ENCODE measurements at places on chromosomes 7 and 10.
A peak's percentile ranks its signal among the peaks of the same experiment; 100 is the strongest.

- no peak for DNase-seq
Observed at GRCh38 chr7:6628045-6628444, 9.1 kb upstream of the ZNF316 start.

- DNase-seq, result no peak
Observed at GRCh38 chr10:28095791-28096378, 97.0 kb upstream of the ODAD2 start.

DNA sequence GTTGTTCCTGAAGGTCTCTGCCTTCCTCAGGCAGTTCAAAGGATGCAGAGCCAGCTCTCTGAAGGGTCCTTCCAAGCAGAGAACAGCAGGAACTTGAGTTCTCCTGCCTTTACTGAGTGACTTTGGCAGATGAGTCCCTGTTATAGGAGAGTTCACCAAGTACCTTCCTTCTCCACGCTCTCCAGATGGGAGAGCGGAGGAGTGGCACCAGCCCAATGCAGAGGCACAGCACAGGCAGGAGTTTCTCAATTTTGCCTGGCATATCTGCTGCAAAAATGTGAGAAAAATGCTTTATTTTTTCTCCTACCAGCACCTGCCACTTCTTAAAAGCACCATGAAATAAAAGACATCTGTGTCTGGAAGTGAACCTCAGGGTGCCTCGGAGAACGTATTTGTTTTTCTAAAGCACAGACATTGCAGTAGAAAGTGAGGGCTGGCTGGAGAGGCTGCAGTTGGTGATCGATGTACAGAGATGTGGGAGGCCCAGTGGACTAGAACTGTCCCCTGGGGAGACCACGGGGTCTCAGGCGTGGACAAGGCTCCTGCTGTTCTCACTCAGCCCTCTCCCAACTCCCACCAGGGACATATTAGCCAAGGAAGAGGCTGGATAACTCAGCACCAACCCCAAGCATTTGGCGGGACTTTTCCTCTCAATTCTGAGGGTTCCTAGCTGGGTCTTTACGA lies 174.5 kb downstream of the WDR37 start:
- DNase-seq, result no peak

DNA sequence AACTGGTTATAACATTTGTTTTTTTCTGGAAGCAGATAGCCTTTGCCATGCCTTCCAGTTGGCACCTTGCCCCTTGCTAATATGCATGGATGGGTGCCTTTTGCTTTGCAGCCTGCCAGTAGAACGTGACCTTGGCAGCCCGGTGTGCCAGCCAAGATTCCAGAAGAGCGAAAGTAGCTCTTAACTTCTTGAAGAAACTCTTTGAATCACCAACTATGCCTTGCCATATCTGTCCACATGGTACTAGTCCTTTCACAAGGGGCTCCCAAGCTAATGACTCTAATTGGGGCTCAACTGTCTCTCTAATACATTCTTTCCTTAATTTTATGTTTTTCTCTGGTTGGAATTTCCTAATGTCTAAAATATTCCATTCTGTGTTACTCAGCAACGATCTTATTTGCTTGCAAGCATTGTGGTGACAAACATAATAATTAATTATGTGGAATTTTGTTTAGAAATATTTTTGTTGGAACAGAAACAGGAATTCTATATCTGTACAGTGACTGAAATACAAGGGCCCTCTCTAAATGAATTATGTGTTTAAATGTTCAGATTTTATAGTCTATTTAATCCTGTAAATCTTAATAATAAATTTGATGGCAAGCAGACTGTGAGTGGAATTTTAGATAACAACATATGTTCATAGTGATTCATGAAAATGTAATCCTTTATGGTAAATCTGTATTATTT lies 45.8 kb downstream of the HDAC9 start:
- DNase-seq, result peak; percentile 55

GRCh38 chr10:771647-772046 lies 82.2 kb upstream of the DIP2C start:
- DNase-seq, result no peak

DNA sequence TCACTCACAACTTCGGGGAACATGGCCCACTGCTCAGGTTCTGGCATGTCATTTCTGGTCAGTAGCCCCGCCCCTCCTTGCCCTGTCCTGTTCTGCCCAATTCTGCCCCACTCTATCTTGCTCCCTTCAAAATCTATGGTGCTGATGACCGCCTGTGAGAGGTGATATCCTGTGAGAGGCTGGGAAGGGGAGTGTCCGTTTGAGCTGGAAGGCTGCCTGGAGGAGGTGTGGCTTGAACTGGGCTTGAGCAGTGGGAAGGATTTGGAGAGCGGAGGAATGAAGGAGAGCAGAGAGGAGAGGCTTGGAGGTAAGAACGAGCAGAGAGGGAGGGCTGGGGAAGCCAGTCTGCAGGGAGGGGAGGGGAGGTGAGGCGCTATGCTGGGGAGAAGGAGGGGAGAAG lies 145.3 kb downstream of the RPS24 start:
- no peak for DNase-seq

- no peak for DNase-seq
Observed at GRCh38 chr7:46288861-46289260, 367.8 kb upstream of the IGFBP3 start.

DNA sequence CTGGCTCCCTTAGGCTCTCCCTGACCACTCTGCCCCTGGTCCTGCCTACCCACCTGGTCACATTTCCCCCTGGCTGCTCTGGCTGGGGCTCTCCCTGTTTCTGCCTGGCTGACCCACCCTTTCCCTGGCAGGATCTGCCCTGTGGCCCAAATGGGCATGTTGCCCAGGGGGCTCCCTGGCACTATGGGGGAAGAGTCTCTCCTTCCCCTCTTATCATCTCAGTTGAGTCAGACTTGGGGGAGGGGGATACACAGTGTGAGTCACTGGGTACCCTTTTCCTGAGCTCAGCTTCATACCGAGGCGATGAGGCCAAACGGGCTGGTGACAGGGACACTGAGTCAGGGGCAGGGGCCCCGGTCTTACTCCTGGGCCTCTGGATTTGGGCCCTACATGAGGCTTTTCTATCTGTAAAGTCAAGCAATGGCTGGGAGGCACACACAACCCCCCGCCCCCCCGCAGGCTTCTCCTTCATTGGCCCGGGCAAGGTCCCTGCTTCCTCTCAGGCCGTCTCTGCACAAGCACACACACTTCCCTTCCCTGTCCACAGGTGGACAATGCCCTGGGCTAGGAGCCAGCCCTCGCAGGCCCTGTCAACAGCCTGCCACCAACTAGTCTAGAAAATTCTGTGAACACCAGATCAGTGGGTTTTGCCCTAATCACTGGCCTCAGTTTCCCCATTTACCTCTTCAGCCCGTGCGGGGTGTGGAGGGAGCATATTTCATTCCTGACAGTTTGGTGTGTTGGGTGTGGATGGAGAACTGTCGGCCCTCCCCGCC lies 627 bp upstream of the FLNC start:
- DNase-seq, result no peak

- DNase-seq, result no peak
Observed at GRCh38 chr7:129315960-129316359, 91.1 kb downstream of the AHCYL2 start.

- no peak for DNase-seq
Observed at GRCh38 chr10:77264107-77264506, 373.5 kb downstream of the KCNMA1 start.

GRCh38 chr10:116728526-116729096 lies 13.8 kb downstream of the HSPA12A start:
- DNase-seq, result no peak

DNA sequence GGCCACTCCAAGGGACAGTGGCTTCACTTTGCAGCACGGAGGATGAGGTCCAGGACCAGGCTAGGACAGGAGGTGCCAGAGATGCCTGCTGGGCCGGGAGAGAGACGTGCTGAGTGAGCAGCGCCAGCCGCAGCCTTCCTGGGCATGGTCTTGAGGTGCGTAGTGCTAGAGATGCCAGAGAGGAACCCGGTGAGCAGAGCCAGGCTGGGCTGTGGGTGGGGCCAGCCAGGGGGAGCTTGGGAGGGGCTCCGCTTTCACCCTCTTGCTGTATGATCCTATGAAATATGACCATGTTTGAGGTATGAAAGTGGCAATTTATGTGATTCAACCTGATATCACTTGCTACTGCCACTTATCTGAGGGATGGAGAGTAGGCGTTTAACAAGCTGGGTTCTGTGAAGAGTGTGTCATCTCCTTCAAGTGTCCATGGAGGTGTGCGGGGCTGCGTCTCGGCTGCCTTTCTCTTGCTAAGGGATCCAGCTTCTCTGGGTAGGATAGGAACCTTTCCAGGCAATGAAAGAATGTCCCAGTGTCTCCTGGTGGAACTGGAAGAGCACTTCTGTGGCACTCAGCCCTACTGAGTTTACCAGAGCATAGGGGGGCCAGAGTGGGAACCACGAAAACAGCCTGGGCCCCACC lies 518.4 kb upstream of the FOXK1 start:
- no peak for DNase-seq

DNA sequence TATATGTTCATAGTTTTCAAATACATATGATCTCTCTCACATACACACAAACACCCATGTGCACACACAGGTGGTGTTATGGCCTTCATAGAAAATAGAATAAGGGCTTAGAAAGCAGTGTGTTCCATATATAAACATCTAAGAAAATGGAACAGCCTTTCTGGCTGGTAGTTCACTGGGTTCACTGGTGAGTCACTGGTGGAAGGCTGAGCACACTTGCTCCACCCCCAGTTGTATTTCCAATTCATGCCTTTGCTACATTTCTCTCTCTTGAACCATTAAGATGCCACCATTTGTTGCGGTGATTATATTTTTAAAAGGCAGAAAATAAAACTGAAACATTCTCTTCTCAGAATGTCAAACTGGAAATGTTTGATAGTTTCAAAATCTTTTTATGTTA lies 252.1 kb downstream of the GLI3 start:
- DNase-seq, result no peak

DNA sequence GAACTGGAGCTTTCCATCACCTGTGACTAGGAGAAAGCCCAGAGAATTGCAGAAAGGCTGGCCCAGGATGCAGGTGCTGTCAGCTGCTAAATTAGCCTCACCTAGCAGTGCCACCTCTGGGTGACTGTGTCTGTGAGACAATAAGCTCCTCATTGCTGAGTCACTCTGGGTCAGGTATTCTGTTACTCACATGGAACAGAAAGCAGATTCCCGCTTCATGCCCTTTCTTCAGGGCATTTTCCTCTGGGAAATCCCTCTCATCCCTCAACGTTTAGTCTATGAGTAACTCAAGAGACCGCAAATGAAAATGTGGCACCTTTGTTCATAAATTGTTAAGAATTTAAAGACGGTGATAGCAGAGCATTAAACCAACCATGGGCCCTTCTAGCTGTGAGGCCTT lies 184.0 kb downstream of the ADAM12 start:
- DNase-seq, result no peak

- no peak for DNase-seq
Observed at GRCh38 chr10:79928028-79928583, 20.8 kb downstream of the SFTPD start.

GRCh38 chr10:14571866-14572507 lies 202.7 kb downstream of the FAM107B start:
- DNase-seq, result no peak

DNA sequence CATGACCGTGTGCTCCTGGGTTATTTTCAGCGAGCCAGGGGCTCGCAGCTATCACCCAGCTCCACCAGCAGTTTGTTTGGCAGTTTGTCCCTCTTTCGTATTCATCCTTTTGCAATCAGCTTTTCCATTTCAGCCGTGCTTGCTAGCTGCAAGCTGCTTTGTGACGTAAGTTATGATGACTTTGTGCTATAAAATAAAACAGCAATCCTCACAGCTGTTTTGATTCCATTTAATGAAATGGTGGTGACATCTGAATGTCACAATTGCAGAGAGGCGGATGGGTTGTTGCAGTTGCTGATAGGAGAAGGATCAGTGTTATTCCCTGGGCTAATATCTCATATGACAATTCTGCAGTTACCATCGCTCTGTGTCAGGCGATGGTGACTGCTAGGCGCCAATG lies 251.7 kb downstream of the SNX10 start:
- no peak for DNase-seq

- DNase-seq, result no peak
Observed at GRCh38 chr10:47081264-47081663, 170.0 kb downstream of the PTPN20 start.

- no peak for DNase-seq
Observed at GRCh38 chr7:140564643-140565042, 76.0 kb downstream of the DENND2A start.

DNA sequence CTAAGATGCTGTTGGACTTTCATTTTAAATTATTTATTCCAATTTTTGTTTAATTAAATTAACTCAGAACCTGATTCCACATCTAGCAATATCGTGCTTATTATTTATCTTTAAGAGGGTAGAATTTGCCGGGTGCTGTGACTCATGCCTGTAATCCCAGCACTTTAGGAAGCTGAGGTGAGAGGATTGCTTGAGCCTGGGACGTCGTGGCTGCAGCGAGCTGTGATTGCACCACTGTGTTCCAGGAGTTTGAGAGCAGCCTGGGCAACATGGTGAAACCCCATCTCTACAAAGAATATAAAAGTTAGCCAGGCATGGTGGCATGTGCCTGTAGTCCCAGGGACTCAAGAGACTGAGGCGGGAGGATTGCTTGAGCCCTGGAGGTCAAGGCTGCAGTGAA lies 47.8 kb downstream of the ZFAND4 start:
- no peak for DNase-seq

GRCh38 chr7:121083138-121083789 lies 94.8 kb downstream of the CPED1 start:
- DNase-seq, result no peak

DNA sequence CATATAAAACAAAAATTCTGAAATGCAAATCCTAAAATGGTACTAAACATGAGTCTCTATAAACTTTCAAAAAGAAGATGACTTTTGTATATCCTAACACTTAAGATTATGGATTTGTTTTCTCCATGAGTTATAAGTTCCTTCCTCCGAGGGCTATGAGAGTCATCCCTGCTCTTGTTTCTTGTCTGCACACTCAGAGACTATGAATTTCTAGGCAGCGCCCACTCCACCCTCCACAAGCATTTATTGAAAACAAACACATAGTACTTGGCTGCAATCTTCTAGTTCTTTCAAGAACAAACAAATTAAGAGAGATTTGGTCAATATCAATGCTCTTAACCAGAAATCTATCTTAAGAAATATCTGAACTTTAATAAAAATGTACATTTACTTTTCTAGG lies 211.7 kb downstream of the DKK1 start:
- DNase-seq, result peak; percentile 37

GRCh38 chr10:17607060-17607459 lies 10.1 kb downstream of the HACD1 start:
- DNase-seq, result no peak

GRCh38 chr7:11648101-11648500 lies 183.9 kb downstream of the THSD7A start:
- DNase-seq, result no peak

- no peak for DNase-seq
Observed at GRCh38 chr10:88661577-88661976, 2.7 kb upstream of the LIPF start.

DNA sequence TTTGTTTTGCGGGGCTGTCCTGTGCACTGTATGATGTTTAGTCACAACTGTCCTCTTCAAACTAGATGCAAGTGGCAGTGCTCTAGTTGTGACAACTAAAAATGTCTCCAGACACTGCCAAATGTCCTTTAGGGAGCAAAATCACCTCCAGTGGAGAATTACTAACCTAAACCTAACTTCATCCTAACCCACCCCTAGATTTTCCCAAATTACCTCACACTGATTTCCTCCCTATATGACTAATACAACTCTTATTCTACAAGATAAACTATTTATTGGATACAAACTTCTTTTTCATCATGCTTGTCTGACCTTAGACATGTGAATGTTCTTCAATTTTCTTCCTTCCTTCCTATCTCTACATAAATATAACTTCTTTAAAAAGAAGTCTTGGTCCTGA lies 26.4 kb downstream of the PNPLA8 start:
- no peak for DNase-seq

GRCh38 chr7:142450206-142450605 lies 192.3 kb upstream of the PRSS58 start:
- no peak for DNase-seq

- DNase-seq, result no peak
Observed at GRCh38 chr10:78655979-78656378, 412.8 kb upstream of the ZMIZ1 start.

Measured in AG09309 (cell line).